ENCODE measurements at places on chromosomes 11 and 22.
A peak's percentile ranks its signal among the peaks of the same experiment; 100 is the strongest.

DNA sequence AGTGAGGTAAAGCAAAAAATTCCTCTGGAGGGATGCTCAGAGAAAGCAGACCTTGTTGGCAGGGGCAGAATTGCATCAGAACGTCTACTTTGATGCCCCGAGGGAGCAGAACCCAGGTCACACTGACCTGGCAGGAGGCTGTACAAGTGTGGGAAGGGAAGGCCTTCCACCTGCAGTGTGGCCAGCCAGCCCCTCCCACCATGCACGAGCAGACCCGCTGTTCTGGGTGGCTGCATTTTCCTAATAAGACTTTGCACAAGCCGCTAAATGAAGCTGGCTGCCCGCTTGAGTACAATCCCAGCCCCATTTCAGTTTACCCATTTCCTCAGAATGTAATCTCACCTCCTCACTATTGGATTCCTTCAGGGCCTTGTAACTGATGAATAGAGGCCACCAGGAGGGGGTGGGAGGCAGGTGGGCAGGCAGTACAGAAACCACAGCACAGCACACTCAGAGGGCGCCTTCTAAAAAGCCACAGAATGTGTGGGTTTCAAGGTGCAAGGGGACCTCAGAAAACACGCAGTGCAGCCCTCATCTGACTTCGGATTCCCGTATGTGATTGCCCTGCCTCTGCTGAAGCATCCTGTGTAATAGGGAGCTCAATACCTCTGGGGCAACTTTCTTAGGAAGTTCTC is 316.6 kb downstream of the OPCML start:
- DNase-seq, result no peak

GRCh38 chr11:48025984-48026340 is 45.6 kb downstream of the PTPRJ start:
- no peak for DNase-seq

GRCh38 chr11:123321636-123322035 is 108.4 kb upstream of the GRAMD1B start:
- DNase-seq, result no peak

- no peak for DNase-seq
Observed at GRCh38 chr22:38725900-38726655, 20.3 kb downstream of the GTPBP1 start.

DNA sequence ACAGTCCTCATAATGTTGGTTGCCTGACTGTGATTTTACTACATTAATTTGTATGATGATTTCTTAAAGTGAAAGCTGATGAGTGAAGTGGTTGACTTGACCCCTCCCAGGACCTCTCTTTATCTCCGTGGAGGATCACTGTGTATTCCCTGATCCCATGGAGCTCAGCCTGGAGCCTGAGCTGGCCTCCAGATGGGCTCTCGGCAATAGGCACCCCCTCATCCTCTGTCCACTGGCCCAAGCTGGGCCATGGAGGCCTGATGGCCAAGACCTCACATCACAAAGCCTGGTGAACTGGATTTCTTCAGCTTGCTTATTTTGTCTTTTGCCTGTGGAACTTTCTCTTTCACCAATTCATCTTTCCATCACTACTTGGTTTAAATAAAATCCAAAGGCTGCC is 75.2 kb downstream of the WNT11 start:
- DNase-seq, result no peak

GRCh38 chr22:31139066-31139465 is 1.2 kb downstream of the PLA2G3 start:
- DNase-seq, result no peak

DNA sequence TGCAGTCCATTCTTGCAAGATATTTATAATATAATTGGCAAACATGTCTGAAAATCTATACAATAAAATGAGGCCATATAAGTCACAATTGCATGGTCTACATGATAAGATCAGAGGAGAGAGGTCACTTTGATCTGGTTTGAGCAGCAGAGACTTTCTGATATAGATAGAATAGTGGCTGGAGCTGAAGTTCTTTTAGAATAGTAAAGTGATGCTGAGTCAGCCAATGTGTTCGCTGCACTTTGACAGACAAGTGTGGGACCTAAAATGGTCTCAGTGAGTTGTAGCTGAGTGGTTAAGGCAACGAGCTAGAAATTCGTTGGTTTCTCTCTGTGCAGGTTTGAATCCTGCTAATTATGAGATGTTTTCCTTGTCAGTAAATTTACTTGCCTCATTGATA is 257.0 kb upstream of the C11orf87 start:
- no peak for DNase-seq

- no peak for DNase-seq
Observed at GRCh38 chr22:17318817-17319216, 50.4 kb upstream of the CECR2 start.

DNA sequence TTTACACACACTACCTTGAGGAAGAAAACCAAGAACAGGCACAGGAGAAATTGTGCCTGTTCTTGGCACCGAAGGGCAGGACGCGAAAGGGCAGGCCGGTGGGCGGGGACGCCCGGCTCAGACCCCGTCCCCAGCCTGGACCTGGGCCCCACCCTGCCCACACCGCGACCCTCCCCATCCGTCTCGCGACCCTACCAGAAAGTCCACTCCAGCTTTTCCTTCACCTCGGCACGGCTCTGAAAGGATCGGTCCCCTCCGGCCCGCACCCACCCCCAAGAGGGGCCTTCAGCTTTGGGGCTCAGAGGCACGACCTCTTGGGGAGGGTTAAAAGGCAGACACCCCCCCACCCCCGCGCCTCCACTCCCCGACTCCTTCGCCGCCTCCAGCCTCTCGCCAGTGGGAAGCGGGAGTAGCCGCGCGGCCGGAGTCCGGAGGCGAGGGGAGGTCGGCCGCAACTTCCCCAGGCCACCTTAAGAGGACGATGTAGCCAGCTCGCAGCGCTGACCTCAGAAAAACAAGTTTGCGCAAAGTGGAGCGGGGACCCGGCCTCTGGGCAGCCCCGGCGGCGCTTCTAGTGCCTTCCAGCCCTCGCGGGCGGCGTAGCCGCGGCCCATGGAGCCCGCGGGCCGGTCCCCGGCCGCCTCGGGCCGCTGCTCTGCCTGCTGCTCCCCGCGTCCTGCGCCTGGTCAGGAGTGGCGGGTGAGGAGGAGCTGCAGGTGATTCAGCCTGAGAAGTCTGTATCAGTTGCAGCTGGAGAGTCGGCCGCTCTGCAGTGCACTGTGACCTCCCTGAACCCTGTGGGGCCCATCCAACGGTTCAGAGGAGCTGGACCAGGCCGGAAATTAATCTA is 4.4 kb downstream of the SEC14L6 start:
- DNase-seq, result no peak

- peak; percentile 76 for DNase-seq
Observed at GRCh38 chr11:11178671-11179638, 174.1 kb downstream of the CSNK2A3 start.

DNA sequence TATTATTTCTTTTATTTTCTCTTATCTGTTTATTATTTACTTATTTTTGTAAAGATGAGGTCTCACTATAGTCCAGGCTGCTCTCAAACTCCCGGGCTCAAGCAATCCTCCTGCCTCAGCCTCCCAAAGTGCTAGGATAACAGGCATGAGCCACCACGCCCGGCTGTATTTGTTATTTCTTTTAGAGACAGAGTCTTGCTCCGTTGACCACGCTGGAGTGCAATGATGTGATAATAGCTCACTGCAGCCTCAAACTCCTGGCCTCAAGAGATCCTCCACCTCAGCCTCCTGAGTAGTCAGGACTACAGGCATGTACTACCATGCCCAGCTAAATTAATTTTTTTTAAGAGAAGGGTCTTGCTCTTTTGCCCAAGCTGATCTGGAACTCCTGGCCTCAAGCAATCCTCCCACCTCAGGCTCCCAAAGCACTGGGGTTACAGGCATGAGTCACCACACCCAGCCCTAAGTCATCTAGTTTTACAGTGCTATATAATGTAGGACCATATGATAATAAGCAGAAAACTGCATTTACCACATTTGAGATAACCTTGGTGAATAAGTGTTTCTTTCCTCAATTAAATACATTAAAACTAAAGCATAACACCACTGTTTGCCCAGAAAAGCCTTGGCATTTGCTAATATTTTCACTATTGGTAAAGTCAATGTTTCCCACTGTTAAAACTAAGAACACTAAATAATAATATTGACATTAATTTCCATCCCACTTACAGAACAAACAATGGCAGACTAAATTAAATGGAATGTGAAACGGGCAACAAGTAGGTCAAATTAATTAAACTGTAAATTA is 127.5 kb downstream of the SIK3 start:
- DNase-seq, result no peak

DNA sequence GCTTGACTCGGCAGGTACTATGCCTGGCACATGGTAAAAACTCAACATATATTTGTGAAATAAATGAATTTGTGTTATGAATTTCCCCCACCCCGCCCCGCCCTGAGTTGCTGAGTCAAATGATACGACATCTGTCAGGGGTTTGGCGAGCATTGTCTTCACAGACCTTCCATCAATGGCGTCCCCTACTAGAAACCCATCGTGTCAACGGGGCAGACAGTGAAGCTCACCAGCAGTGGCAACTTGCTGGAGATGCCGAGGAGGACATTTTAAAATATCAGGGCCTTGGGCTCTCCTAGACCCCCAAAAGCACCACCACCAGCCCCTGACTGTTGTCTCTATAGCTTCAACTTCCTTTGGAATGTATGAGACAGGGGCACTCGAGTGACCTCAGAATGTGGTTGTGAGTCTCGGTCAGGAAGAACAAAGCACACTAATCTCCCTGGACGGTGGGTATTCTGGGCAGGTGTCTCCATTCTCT is 761 bp upstream of the NXF1 start:
- no peak for DNase-seq

- no peak for DNase-seq
Observed at GRCh38 chr11:10492084-10492483, 37.0 kb downstream of the AMPD3 start.

DNA sequence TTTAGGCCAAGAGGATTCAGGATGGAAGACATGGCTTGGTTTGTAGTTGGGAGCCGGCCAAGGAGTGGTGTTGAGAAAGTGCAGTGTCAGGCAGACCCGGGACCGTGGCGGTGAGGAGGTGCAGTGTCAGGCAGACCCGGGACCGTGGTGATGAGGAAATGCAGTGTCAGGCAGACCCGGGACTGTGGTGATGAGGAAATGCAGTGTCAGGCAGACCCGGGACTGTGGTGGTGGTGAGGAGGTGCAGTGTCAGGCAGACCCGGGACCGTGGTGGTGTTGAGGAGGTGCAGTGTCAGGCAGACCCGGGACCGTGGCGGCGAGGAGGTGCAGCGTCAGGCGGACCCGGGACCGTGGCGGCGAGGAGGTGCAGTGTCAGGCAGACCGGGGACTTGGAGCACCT is 59.7 kb downstream of the LRP5 start:
- DNase-seq, result no peak

DNA sequence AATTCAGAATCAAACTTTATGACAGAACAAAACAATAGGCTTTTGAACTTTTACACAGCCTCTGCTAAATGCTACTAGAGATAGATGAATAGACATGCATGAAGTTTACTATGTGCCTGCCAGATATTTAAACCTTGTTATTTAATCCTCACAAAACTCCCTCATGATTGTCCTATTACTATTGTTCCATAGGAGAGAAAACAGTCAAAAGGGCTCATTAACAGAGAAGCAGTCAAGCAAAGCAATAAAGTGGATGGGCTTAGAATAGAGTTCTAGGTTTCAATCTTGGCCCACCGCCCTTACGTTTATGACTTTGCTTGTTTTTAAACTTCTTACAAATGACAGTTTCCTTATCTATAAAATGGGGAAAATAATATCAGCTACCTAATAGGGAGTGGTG is 12.9 kb downstream of the CWC15 start:
- no peak for DNase-seq

DNA sequence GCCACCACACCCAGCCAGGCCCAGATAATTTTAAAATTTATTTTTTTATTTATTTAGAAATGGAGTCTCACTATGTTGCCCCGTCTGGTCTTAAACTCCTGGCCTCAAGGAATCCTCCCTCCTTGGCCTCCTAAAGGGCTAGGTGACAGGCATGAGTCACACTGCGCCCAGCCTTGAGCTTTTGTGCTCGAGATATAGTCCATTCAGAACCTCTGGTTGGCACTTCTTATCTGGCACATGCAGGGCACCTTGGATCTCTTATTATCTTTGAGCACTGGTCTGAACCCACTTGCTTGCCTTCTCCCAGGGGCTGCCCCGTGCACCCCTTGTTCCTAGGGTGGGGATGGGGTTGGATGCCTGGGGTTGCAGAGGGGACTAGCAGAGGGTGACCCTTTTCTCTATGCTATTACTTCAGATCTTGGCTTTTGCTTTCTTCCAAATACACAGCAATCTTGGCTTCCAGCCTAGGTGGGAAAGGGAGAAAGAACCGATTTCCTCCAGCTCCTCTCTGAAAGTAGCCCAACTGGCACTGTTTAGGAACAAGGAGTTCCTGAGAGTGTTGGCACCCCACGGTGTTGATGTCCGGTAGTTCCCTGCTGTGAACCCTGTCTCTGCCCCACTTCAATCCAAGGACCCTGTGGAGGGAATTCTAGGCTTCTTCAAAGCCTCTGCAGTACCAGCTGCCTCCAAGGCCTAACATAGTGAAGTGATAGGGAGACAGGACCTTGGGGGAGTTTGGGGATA is 1.3 kb upstream of the SLC3A2 start:
- no peak for DNase-seq

- DNase-seq, result no peak
Observed at GRCh38 chr11:125971618-125972017, 25.8 kb downstream of the VSIG10L2 start.

- no peak for DNase-seq
Observed at GRCh38 chr22:39292561-39293074, 26.8 kb downstream of the RPL3 start.

GRCh38 chr11:110858547-110858921 is 146.3 kb upstream of the ARHGAP20 start:
- DNase-seq, result no peak

DNA sequence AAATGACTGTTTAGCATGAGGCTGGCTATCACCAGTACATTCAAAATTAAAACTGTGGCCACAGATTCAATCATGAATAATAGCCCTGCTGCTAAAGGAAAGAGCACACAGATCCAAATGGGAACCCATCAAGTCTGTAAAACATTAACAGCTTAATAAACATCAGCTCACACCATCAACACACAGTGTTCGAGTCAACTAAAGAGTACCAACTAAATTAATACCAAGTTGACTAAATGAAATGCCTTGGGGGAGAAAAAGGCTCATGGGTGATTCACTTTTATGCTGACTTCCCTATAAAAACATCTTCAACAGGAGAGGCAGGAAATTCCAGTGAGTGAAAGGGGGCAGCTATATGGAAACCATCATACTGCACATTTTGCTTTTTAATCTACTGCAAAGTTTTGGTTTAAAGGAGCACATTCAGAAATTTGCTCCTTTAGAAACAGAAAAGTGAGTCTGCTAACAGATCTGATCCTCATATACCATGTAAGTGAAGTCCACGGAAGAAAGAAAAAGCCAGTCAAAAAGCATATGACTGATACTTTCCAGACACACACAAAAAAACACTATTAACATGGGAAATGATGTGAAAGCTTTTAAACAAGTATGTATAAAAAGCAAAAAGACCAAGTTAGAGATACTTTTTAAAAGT is 16.3 kb downstream of the LGR4 start:
- no peak for DNase-seq

DNA sequence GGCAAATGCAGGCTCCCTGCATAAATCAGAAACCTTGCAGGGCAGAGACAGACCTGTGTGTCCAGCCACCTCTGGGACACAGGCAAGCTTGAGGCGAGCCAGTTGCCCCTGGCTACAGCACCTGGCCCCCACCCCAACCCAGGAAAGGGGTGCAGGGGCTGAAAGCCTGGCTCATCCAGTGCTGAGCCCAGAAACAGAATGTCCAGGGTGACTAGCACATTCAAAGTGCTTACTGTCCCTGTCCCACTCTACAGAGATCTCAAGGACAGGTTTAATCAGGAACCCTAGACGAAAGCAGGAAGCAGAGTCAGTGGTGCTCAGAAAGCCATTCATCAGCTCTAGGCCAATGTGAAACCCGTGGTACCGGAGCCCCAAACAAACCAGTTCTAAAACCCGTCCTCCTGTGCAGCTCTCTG is 31.9 kb downstream of the PLEKHA7 start:
- DNase-seq, result no peak

GRCh38 chr11:104645261-104646222 is 252.7 kb downstream of the CASP12 start:
- DNase-seq, result no peak

Data from NCI-H446 treated with DMSO at 0.1 percent for 48 hours (cell line).